ENCODE measurements at places on chromosomes 2 and 18.

DNA sequence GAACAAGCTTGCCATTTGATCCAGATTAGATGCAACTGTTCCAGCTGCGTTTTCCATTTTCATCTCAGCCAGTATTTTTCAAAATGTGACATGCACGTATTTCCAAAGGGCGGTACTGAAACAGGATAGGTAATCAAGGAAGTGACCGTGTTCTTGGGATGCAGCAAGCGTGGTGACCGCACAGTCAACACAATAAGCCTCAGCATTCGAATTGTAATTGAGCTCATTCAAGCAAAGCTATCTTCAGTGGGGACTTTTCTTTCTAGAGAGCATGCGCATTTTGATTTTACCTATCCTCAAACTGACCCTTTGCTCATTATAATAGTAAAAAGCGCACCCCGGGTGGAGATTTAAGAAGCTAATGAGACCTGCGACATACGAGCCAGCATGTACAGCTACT lies 3.4 kb upstream of the ALPP start:
- no peak for DNase-seq

GRCh38 chr2:242002944-242003343 lies 133.4 kb downstream of the RTP5 start:
- DNase-seq: no peak

DNA sequence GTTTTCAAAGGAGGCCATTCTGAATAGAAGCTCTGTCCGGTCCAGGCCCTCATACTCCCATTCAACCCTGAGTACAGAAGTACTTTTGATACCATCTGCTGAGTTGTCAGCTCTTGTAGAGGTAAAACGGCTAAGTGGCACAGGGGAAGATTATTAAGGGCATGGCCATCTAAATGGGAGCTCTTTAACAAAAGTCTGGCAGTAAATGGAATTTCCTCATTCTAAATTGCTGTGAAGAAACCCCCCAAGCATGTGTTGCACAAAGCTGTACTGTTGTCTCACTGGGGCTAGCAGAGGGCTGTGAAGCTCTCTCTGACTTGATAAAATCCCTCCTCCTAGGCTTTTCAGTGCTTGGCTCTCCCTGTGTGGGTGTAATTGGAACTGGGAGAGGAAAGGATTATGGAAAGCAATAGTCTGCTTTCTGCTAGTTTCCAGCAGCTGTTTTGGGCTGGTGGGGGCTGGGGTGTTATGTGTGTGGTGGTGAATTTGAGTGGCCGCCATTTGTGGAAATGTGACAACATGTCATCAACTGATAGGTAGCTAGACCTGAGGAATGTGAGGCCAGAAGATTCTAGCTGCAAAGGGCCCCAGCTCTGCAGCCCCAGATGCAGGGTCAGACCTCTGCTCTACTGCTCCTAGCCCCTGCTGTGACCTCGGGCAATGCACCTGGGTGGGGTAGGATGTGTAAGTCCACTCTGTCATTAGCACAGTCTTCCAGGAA lies 65.1 kb downstream of the MAP4K4 start:
- no peak for DNase-seq

DNA sequence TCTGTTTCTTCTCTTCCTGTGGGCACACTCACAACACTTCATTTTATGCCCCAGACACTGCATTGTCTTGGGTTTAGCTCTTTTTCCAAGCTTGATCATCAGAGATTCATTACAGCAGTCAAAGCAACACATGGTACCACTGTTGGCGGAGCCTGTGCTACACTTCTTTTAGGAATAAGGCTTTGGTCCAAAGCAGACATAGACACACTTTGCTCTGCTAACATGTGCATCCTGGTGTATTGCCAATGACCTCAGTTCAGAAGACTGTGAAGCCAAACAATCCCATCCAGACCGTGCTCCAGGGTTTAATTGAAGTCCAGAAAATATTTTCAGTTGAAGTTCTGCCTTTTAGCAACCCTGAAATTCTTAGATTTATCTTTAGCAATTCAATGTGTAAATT lies 354.6 kb upstream of the RAB12 start:
- DNase-seq: no peak

DNA sequence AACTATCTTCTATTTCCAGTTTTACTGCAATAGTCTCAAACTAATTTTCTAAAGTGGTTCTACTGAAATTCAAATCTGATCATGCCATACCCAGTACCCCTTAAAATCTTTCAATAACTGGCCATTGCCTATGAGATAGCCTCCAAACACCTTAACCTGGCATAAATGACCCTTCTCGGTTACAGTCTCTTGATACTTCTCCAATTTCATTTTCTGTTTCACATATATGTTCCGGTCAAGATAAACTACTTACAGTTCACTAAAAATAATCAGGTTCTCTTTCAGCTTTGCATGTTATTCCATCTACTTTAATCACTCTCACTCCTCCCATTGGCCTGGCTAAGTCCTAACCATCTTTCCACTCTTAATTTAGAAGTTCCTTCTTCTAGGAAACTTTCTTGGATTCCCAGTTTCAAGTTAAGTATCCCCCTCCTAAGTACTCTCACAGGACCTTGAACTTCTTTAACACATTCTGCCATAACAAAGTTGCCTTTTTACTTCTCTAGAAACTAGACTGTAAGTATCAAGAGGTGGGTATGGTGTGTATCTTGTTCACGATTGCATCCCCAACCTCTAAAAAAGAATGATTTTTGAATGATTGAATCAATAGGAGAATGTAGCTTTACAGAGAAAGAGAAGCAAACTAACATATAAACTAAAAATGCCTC lies 110.2 kb upstream of the RBBP8 start:
- no peak for DNase-seq

DNA sequence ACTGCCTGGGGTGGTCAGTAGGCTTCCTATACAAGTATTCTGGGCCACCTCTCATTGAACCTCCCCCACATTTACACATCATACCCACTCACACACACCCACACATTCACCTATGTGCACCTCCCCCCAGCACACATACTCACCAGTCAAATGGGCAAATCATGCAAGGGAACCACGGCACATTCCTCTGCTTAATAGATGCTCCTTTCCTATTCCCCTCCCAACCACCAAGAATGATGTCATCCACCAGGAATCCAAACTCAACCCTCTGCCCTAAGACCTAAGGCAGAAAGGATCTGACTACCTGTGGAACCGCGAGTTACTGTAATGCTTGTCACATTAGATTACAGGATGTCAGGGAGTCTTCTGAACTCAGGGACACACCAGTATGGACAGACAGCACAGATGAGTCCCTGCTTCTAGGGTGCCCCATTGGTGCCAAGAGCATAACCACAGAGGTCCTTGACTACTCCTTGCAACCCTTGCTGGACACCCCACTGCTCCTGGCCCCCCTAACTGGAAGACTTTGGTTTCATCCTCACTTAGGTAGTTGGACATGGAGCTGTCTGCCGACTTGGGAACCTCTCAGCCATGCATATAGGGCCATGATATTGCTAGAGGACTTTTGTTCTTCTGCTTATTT lies 21.5 kb upstream of the CAB39 start:
- peak; percentile 99 for DNase-seq

- no peak for DNase-seq
These were observed 21.9 kb downstream of the MC2R start for GRCh38 chr18:13893418-13893760.

- no peak for DNase-seq
These were observed 48.6 kb downstream of the CEP192 start for GRCh38 chr18:13039806-13040205.

DNA sequence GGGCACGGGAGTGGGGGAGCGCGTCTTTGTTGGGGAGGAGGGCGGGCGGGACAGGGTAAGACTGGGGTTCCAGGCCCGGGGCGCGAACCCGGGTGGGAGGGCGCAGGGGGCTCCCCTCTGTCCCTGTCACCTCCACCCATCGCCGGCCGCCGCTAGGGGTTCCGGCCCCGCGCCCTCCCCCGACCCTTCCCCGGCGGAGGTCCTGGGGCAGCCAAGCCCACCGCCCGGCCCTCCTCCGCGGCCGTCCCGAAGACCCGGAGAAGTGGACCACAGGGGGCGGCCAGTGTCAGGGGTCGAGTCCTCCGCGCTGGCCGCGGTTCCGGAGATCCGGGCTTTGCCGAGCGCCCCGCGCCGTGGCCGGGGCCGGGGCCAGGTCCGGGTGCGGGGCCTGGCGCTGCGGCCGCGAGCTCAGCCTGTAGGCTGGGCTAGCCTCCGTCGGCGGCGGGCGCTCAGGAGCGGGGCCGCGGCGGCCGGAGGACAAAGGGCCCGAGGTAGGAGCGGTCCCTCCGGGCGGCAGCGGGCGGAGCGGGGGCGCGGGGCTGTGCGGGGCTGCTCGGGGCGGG lies 16.6 kb upstream of the E2F6 start:
- DNase-seq: no peak

DNA sequence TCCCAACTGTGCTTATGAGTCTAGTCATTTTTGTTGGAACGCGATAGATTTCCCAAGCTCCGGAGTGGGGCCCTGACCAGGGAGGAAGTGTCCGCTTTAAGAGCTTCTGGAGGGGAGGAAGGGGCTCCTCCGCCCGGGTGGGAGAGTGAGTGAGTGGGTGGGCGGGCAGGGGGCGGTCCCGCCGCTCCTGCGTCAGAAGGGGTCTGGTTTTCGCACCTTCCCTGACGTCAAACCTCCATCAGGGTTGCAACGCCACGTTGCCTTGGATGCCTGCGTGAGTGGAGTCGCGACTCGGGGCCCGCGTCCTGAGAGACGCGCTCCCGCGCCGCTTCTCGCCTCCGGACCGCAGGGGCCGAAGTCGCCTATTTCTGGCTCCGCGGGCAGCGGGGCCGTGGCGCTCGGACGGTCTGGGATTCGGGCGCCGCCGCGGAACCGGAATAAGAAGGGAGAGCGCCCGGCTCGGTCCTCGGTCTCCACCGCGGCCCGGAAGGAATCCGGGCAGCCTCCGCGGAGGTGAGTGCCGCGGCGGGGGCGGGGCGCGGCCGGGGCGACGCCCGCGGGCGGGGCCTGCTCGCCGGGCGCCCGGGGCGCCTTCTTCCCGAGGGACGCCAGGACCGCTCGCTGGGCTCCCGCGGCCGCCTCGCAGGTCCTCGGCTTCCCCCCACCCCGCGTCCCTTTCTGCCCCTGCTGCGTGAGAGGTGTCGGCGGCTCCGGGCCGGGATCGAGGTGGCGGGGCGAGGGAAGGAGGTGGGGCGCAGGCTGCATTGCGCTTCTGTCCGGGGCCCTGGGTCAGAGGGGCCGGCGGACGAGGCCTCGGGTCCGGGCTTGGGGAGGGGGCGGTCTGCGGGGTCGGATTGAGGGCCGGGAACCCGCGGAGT lies at the start of gene ZDBF2:
TSS of gene ZDBF2 (plus strand) at position 230 of the 878 bp plus-strand sequence. CDS start 7,187 bp downstream, outside the sequence.
- peak; percentile 21 for DNase-seq

DNA sequence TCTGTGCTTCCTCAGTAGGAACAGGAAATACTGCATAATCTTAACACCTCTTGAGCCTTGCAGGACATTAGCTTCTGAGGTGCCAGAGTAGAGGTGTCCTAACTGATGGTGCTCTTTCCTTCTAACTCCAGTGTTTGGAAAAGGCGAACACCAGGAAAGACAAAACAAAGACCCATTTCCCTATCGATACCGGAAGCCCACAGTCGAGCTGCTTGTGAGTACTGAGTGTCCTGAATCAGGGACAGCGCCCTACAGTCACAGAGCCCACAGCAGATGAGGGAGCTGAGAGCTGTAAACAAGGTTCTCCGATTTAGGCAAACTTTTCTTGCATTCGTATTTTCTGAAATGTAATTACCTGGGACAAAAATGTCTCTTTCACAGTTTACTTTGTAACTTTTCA lies 50.7 kb downstream of the SLC14A2 start:
- DNase-seq: no peak

DNA sequence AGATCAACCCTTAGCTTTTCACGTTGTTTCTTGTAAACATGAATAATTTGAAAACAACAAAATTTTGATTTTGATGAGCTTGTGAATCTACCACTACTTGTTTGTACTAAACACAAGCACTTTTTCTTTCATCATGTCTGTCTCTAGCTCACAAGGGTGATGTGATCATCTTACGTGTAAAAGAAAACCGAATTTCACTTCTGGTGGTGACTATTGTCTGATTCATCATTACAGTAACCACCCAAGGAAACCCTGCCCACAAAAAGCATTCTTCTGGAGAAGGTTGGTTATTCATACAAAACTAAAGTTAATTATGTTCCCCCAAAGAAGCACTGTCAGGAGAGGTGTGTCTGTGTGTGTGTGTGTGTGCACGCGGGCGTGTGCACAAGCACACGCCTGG lies 285.4 kb downstream of the ZNF516 start:
- peak; percentile 89 for DNase-seq

DNA sequence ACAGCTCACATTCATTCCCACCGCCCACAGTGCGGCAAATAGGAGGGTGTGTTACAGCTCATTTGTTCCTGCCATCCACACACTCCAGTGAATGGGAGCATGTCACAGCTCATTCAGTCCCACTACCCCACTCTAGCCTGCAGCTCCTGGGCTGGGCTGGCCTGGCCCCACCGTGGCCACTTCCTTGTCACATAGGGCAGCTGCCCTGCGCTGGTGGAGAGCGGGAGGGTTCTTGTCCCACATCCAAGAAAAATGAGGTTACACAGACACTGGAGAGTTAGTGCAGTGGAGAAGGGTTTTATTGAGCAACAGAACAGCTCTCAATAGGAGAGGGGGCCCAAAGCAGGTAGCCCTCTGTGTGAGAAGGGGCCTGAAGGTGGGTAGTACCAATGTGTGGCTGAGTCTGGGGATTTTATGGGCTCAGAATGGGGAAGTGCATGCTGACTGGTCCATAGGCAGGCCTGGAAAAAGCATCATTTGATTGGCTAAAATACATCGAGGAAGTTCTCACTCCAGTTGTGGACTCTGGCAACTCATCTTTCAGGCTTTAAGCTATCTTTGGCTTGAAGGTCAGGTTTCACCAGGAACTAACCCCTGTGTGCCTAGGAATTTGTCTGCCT lies 249.7 kb downstream of the ETAA1 start:
- DNase-seq: no peak

- peak; percentile 75 for DNase-seq
These were observed 129.6 kb upstream of the SLC1A4 start for GRCh38 chr2:64859312-64860212.

DNA sequence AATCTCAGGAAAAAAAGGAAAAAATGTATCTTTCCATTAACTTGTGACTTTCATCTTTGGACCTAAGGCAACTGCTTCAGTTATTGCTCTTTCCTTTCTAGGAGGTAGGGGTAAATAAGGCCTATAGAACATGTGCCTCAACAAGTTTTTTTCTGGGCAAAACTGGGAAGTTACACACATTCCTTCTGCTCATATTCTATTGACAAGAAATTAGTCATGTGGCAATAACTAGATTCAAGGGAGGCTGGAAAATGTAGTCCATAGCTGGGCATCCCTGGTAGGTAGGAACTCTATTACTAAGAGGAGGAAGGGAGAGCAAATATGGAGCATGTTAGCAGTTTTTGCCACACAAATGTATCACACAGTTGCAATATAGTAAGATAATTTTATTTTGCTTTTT lies 37.7 kb upstream of the NEMP2 start:
- DNase-seq: peak; percentile 78

DNA sequence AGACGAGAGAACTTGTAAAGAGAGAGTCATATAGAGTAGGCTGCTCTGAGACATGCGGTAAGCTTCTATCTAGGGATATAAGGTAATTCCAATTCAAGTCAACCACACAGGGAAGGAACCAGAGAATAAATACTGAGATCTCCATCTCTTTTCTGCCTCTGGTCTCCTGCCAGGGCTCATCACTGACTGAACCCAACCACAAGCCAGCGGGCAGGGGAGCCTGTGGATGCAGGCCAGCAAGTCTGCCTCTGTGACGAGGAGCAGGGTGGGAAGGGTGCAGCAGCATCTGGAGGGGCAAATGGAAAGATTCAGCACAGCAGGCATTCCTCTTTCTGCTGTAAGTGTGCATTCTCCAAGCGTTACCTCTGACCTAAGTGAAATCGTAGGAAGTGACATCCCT lies 82.2 kb downstream of the ICOS start:
- no peak for DNase-seq

- DNase-seq: no peak
These were observed 46.0 kb upstream of the STON1 start for GRCh38 chr2:48483916-48484315.

Measured in bronchial epithelial cell (primary cell).